Astrocyte of the spinal cord (primary cell): ENCODE measurements at places on chromosomes 2 and 18.

GRCh38 chr2:165402162-165402561 is 67.3 kb upstream of the CSRNP3 start:
- no peak for DNase-seq

DNA sequence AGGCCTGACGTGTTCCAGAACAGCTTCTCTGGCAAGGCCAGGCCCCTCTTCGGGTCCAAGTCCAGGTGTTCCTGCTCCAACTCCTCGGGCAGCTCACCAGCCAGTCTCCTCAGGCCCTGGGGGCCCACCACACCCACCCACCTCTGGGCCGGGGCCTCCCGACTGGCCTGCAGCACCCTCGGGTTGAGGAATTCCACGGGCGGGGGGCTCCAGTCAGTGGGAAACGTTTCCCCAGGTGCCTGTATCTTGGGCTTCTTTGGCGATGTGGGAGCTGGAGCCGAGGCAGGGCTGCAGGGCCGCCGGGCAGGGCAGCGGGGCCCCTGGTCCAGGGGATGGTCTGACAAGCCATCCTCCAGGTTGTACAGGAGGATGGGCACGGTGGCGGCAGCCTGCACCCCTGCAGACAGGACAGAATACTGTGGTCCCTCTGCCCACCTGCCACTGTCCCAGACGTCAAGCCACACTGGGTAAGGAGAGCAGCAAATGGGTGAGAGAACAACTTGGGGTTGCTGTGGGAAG is 14.4 kb downstream of the FAM178B start:
- no peak for DNase-seq

DNA sequence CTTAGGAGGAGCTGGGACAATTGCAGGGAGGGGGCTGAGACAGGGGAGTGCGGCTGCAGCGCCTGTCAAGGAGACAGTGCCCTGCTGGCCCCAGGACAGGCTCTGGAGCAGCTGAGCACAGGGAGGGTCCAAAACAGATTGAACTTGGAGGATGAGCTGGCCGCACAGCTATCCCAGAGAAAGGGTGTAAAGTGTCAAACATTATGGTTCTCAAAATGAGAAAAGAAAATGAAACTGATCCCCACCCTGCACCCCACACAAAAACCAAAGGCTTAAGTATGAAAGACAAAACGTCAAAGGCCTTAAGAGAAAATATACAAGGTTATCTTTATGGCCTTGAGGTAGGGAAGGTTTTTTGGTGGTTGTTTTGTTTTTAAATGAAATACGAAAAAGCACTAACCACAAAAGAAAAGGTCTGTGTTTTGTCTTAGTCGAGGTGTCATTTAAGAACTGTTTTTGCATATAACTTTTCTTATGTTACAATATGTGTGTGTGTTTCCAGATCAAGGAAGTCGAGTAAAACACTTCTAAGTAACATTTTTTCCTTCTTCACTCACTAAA is 111.8 kb downstream of the HDAC4 start:
- DNase-seq: no peak

- no peak for DNase-seq
Observed at GRCh38 chr2:207692206-207693065, 19.0 kb upstream of the CCNYL1 start.

GRCh38 chr2:33047939-33048338 is 101.2 kb downstream of the LTBP1 start:
- no peak for DNase-seq

- DNase-seq: no peak
Observed at GRCh38 chr2:46198164-46198883, 98.9 kb upstream of the EPAS1 start.

GRCh38 chr18:45719106-45719505 is 4.9 kb upstream of the SLC14A1 start:
- no peak for DNase-seq

- peak; percentile 73 for DNase-seq
Observed at GRCh38 chr2:106183101-106183696, 10.9 kb downstream of the UXS1 start.

- DNase-seq: no peak
Observed at GRCh38 chr18:74901362-74902146, 303.9 kb downstream of the ZNF407 start.

- DNase-seq: peak; percentile 14
Observed at GRCh38 chr2:59025157-59025757, 784.1 kb upstream of the FANCL start.

GRCh38 chr2:70918016-70918415 is 17.7 kb upstream of the ATP6V1B1 start:
- DNase-seq: no peak

DNA sequence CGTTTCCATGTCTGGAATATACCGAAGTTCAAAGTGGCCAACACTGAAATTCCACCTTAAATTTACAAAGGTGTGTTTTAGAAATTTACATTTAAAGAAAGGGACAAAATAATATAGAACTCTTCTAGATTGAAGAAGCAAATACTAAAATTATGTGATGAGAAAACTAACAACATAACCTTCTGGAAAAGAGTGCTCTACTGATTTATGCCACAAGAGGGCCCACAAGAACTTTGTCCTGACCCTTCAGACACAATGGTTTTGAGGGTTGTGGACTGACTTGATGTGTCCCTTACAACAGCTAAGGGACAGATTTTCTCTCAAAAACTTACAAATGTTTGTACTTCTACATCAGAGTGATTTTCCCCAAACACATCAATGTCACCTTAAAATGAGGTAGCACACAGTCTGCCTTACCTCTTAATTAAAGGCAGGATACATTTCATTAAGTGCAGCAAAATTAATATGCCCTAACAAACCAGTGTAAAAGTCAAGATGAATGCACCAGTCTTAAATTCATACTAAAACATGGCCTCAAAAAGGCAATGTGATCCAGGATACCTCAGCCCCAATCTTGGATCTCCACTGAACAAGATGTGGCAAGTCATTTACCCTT is 36.2 kb downstream of the EIF2AK3 start:
- DNase-seq: peak; percentile 65

DNA sequence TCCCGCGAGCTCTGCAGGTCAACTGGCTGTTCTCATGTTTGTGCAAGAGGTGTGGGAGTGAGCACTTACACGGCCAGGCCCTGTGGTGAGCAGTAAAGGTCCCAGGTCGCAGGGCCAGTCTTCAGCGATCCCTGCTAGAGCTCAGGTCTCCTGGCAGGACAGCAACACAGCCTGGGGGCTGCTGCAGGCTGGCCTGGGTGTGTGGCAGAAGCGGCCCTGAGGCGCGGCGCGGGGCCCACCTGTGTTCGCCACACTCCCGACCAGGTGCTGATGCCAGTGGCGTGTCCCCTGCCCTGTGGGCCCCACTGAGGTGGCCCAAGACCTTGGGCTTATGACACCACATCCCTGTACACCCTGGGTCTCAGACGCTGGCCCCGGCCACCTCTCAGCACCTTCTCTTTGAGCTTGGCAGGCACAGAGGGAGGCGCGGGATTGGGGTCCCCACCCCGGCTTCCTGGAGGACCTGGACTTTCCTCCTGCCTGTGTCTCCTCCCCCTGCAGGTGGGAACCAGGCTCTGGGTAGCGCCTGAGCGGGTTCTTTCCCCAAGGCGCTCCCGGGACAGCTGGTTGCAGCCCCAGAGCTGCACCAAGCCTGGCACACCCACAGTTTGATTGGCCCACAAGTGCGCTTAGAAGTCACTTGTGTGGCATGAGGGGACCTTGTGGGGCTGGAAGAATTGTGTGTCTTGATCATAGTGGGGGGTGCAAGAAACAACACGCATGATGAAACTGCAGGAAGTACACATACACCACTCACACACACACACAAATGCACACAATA is 59.2 kb downstream of the TWIST2 start:
- no peak for DNase-seq

GRCh38 chr2:180246268-180246667 is 239.2 kb upstream of the CWC22 start:
- DNase-seq: no peak

- no peak for DNase-seq
Observed at GRCh38 chr2:25838152-25838756, 40.0 kb downstream of the ASXL2 start.

DNA sequence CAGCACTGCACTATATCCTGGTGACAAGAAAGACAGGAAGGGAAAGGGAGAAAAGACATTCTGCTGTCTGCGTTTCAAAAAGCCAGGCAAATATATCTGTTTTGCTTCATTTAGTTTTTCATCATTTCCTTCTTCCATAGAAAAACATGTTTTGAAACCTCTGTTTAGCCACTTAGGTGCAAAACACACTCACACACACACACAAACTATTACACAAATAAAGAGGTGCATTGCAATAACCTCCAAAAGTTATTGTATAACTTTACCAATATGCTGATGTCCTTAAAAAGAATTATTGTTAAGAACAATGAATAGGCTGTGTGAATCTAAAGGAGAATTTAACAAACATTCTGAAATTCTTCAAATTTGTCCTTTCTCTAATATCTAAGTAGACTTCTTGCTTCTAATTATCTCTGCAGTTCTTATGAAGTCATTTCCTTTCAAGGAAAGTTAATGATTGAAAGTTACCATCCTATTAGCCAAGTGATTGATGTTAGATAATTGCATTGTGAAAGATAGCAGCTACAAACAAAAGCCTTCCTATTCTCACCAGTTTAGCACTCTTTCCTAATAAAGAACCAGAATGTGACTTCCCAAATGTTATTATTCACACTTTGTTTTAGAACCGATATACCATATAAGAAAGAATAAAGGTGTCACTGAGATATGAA is 516.7 kb downstream of the KCNJ3 start:
- DNase-seq: no peak

- DNase-seq: no peak
Observed at GRCh38 chr2:24225499-24226242, 50.8 kb downstream of the FAM228A start.

DNA sequence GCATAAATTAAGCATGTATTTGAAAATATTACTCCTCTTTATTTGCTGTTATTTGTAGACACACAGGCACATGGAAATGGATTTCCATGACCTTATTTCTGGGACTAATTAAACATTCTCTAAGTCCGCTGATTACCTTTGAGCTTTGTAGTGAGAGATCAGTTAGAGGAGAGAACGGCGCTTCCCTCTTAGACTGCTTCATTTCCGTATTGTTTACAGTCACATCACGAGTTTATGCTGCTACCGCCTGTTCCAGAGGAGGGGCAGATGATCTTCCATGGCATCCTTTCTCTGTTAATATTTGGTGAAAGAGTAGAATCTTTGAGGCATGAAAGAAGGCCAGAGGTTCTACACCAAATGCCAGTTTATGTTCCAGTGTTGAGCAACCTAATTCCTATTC is 404.4 kb downstream of the TRIB2 start:
- no peak for DNase-seq

DNA sequence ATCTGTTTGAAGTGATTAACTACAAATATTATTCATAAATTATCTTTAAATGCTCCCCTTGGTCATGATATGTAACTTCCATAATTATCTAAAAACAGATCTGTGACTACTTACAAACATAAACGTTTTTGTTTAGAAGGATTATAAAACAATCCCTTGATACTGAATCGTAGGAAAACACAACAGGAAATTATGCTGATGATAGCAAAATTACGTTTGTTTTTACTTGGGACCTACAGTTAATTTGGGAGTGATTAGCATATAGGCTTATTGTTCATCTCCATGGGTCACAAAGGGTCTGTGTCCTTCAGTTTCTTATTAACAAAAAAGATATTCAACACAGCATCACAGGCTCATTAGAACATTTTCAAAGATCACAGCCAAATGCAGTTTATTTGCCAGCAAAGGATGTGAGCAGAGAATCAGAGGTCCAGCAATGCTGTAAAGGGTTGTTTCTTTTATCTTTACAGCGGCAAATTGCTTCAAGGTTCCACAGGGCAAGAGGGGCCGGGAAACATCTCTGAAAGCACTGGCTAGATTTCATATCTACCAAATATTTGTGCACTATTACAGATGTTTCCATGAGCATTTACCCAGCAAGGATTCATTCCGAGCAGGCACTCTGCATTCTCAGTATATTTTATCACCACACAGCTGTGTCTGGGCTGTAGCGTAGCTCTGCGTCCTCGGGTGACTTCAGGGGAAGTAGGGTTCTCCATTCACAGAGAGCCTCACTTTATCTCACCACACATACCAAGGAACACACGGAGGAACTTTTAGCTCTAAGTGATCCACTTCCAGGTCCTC is 4.1 kb downstream of the CCDC195 start:
- no peak for DNase-seq

DNA sequence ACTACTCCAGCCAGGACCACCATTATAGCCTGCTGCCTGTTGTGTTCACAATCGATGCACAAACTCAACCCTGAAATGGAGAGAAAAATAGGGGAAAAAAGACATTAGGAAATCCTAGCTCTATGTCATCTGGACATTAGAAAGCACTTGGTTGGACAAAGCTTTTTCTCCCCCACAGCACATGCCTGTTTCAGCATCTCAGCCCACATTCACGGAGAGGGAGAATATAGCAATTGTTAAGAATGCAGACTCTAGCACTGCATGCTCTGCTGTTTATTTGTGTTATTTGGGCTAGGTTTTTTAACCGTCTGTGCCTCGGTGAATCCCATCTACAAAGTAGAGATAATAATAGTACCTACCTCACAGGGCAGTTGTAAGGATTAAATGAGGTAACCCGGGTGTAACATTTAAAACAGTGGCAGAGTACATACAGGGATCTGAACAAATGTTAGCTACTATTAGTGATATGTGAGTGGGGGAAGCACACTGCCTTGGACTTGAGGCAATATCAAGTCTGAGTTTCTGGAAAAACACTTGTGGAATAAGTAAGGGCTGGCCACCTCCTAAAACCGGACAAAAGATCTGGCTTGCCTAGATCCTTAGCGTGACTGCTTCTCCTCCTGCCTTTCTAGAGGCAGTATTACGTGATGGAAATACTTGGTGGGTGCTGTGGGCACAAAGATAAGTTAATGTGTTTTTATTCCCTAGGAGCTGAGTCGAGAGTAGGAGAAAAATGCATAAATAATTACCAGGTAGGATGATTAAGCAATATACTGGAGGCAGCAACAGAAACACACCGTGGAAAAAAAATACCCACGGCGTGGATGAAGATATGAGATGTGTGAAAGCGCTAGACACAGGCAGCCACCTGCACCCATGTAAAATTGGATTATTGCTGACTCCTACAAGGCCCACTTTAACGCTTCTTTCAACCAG is 1.0 kb upstream of the PPP1CB start:
- DNase-seq: peak; percentile 64

DNA sequence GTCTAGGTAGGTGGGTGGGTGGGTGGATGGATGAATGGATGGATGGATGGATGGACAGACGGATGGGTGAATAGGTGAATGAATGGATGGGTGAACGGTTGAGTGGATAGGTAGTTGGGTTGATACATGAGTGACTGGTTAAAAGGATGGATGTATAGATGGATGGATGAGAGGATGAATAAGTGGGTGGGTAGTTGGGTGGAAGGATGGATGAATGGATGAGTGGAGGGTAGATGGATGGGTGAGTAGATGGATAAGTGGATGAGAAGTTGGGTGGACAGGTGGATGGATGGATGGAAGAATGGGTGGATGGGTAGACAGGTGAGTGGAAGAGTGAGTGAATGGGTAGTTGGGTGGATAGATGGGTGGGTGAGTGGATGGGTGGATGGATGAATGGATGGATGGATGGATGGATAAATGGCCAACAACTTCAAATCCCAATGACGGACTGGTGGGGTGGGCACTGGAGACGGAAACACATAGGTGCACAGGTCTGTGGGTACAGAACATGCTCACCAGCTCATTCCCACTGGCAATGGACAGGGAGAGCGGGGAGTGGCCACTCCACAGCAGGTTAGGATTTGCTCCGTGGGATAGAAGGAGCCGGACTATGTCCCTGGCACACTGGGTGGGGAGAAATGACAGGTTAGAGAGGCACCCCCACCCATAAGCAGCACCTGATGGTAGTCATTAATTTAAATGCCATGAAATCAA is 48.8 kb downstream of the ANKMY1 start:
- DNase-seq: no peak
